Spinal cord (tissue), 10 donors: ENCODE measurements at places on chromosomes 6 and 20. TPM values are rescaled to one million over a fixed set of nuclear protein-coding genes. Genes with fewer than 3 reads are reported as not detected.

The REM1 gene
- polyA plus RNA-seq, result 0.67 TPM

The ALDH5A1 gene
- 50.7 TPM for polyA plus RNA-seq

The SLA2 gene
- polyA plus RNA-seq, result 0.27 TPM

The VSTM2L gene
- 246 TPM for polyA plus RNA-seq

The SEC63 gene
- polyA plus RNA-seq, result 79.5 TPM

The BHLHE23 gene
- not detected for polyA plus RNA-seq

The VWA7 gene
- 4.0 TPM for polyA plus RNA-seq

DNA sequence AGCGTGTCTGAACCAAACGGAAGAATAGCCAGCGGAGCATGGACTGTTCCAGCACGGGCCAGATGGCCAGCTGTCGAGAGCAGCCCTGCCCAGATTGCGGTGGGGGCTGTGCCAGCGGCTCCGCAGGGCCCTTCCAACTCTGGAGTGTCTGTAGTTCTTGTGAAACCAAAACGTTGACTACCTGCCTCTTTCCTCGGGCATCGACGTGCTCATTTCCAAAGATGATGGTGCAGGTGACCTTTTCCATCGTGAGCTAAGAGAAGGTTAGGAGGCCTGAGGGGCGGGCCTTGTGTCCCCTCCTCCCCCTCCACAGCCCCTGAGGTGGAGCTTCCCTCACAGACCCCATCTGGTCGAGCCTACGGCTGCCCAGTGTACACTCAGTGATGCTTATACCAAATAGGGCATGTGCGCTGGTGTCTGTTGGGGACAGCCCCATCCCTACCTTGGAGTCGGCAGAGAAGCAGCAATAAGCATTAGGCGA lies 12.9 kb upstream of the C20orf144 start:
- H3K27ac ChIP-seq, result no peak overlapping the region
- H3K27me3 ChIP-seq, result no peaks in the 10 kb centered on the region
- H3K4me1 ChIP-seq, result peaks cover 13% of the 10 kb centered on the region
- H3K4me3 ChIP-seq, result no peak overlapping the region
- peaks cover 36% of the 10 kb centered on the region for H3K36me3 ChIP-seq

- no peak overlapping the region for H3K4me3 ChIP-seq
- H3K27ac ChIP-seq, result no peak overlapping the region
- H3K27me3 ChIP-seq, result peaks cover 28% of the 10 kb centered on the region
These were observed 8.1 kb downstream of the SCRT2 start for GRCh38 chr20:667351-668034.

- DNase-seq, result no peak
- no peaks in the 10 kb centered on the region for H3K27me3 ChIP-seq
- no peak overlapping the region for H3K27ac ChIP-seq
- H3K4me3 ChIP-seq, result no peak overlapping the region
These were observed 355.5 kb upstream of the HTR1E start for GRCh38 chr6:86581833-86582232.

- no peak for DNase-seq
- H3K27me3 ChIP-seq, result no peaks in the 10 kb centered on the region
- peak overlapping the region; percentile 51 for H3K4me3 ChIP-seq
- H3K4me1 ChIP-seq, result peaks cover 72% of the 10 kb centered on the region
These were observed 1.3 kb upstream of the DDR1 start for GRCh38 chr6:30882759-30883684.

DNA sequence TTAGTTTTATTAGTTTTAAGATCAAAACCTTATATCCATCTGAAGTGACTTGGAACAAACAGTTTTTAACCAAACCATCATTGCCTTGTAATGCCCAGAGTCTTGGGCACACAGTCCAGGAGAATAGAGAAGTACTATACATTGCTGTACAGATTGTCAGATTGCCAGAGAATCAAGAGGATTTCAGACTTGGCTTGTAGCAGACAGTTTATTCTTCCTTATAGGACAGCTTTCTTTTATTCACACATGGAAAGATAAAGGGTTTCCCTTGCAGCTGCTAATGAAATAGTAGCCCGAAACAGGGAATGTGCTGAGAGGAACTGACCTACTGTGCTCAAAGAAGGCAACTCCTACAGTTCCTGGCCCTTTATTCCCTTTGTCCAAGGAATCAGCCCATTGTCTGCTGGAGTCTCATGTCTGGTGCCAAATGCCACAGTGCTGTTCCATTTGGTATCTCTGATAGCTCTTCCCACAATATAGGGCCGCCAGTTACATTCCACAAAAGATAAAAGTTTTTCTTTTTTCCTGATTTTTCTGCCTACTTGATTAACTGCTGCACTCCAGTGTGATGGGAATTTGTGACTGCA lies 30.6 kb downstream of the DCBLD1 start:
- H3K27me3 ChIP-seq, result no peaks in the 10 kb centered on the region
- H3K4me3 ChIP-seq, result no peak overlapping the region
- no peaks in the 10 kb centered on the region for H3K4me1 ChIP-seq
- DNase-seq, result no peak

DNA sequence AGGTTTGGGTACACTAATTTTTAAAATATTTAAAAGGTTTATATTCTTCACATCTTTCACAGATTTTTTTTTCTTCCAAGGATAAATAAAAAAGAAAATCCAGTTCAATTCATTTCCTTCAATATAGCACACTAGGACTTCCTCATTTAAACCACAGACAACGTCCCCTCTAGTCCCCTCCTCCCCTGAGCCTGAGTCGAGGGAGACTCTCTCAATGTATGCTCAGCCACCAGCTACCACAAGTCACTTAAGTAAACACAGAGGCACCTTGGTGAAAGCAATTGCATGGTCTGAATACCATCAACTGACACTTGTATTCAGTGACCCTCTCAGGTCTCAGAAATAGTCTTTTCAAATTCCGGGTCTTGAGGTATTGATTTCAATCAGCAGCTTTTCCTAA lies 88.6 kb downstream of the SIM1 start:
- H3K4me1 ChIP-seq, result no peaks in the 10 kb centered on the region
- no peak for DNase-seq
- no peak overlapping the region for H3K27ac ChIP-seq
- no peaks in the 10 kb centered on the region for H3K36me3 ChIP-seq
- H3K4me3 ChIP-seq, result no peak overlapping the region
- H3K27me3 ChIP-seq, result peaks cover 3% of the 10 kb centered on the region

DNA sequence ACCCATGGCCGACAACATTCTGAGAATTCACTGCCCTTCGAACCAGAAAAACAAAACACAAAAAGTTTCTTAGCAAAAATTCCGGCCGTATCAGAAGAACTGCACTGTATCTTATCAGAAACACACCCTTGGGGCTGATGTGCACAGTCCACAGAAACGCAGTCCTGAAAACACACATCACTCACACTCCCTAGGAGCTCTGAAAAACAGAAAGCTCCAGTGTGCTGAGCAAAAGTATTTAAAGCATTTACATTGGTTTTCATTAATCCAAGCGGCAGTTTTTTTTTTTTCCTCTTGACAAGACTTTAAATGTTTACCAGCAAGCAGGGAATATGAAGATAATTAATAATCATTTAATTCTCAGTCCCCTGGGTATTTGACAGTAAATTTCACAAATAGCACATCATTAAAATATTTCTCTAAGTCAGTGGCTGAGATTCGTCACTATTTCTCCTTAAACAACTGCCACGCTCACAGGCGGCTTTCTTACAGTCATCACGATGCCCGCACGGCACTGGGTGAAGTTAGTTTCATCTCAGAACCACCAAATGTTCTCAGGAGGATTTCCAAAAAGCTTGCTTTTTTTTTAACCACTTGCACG lies 13.3 kb downstream of the NFATC2 start:
- H3K4me3 ChIP-seq, result no peak overlapping the region
- peaks cover 28% of the 10 kb centered on the region for H3K4me1 ChIP-seq
- DNase-seq, result no peak
- H3K27ac ChIP-seq, result peak overlapping the region; percentile 67
- no peaks in the 10 kb centered on the region for H3K36me3 ChIP-seq

DNA sequence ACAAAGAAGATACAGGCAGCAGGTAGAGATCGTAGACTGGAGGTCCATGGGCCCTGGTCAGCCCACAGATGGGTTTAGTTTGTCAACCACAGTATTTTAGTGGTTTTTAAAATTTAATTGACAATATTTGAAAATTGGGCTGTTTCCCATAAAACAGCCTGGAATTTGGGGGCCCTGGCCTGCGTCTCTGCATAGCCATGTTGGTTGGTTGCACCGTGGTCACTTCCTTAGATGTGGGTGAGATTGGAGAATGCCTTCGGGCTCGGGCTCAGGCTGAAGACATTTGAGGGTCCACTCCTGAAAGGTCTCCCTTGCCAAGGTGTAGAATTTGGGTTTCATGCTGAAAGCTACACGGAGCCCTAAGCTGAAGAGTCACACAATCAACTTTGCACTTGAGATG lies 7.7 kb downstream of the DUSP22 start:
- H3K4me3 ChIP-seq, result no peak overlapping the region
- H3K27me3 ChIP-seq, result no peaks in the 10 kb centered on the region
- DNase-seq, result no peak
- H3K27ac ChIP-seq, result no peak overlapping the region
- peaks cover 4% of the 10 kb centered on the region for H3K36me3 ChIP-seq

- H3K27ac ChIP-seq, result no peak overlapping the region
- H3K36me3 ChIP-seq, result no peaks in the 10 kb centered on the region
- no peak for DNase-seq
- H3K27me3 ChIP-seq, result no peaks in the 10 kb centered on the region
- H3K4me3 ChIP-seq, result no peak overlapping the region
- peaks cover 11% of the 10 kb centered on the region for H3K4me1 ChIP-seq
These were observed 23.8 kb upstream of the TUBB2A start for GRCh38 chr6:3181105-3181504.

DNA sequence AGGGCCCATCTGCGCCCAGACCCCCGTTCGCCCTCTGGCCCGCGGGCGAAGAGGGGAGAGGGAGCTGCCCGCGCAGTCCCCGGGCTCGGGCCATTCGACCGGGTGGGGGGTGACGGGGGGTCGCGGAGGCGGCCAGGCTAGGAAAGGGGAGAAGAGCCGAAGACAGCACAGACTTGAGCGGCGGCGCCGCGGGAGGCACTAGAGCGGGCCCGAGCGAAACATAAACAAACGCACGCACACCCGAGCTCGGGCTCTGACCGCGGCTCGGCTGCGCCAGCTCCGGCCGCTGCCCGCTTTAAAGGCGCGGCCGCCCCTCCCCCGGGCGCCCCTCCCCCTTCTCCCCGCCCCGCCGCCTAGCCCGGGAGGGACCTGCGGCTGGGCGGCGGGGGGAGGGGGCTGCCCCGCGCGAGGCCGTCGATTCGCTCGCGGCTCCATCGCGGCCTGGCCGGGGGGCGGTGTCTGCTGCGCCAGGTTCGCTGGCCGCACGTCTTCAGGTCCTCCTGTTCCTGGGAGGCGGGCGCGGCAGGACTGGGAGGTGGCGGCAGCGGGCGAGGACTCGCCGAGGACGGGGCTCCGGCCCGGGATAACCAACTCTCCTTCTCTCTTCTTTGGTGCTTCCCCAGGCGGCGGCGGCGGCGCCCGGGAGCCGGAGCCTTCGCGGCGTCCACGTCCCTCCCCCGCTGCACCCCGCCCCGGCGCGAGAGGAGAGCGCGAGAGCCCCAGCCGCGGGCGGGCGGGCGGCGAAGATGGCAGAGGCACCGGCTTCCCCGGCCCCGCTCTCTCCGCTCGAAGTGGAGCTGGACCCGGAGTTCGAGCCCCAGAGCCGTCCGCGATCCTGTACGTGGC lies at the start of gene FOXO3:
FOXO3 (plus strand) TSS at position 455 of the 846 bp plus-strand sequence; CDS start at position 747, 292 bp downstream.
- peak within 1 kb of the TSS; percentile 97 for H3K27ac ChIP-seq
- H3K4me1 ChIP-seq, result peaks cover 24% of the 10 kb centered on the region
- peak within 1 kb of the TSS; percentile 94 for H3K4me3 ChIP-seq
- peaks cover 8% of the 10 kb centered on the region for H3K36me3 ChIP-seq
- no peaks in the 10 kb centered on the region for H3K27me3 ChIP-seq

GRCh38 chr6:151044465-151045441 lies 179.3 kb downstream of the MTHFD1L start:
- peak; percentile 74 for DNase-seq
- H3K4me1 ChIP-seq, result peaks cover 24% of the 10 kb centered on the region
- H3K36me3 ChIP-seq, result no peaks in the 10 kb centered on the region
- H3K4me3 ChIP-seq, result peak overlapping the region; percentile 19
- H3K27me3 ChIP-seq, result no peaks in the 10 kb centered on the region

DNA sequence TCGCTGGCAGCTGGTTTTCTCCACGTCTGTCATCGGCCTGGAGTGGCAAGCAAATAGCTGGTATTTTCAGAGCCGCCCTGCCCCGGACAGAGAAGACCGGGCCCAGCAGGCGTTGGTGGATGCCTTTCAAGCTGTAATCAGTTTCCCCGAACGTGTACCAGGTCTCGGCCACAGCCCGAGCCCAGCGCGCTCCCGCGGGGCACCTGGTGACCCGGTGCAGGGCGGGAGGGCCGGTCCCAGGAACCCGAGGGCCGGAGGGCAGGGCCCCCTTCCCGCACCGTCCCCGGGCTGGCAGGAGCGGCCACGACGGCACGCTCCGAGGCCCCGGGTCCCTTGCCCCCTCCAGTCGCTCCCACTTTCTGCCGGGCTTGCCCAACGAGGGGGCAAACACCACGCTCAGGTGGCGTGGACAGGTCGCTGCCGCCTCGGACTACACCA lies 348 bp upstream of the PYGB start:
- peak overlapping the region; percentile 62 for H3K27ac ChIP-seq
- H3K4me1 ChIP-seq, result peaks cover 20% of the 10 kb centered on the region
- no peak for DNase-seq
- H3K4me3 ChIP-seq, result peak overlapping the region; percentile 47
- H3K36me3 ChIP-seq, result no peaks in the 10 kb centered on the region
- no peaks in the 10 kb centered on the region for H3K27me3 ChIP-seq

GRCh38 chr6:155062866-155063341 lies 67.8 kb downstream of the TIAM2 start:
- H3K4me1 ChIP-seq, result peaks cover 4% of the 10 kb centered on the region
- no peaks in the 10 kb centered on the region for H3K36me3 ChIP-seq
- no peak overlapping the region for H3K27ac ChIP-seq
- no peak for DNase-seq

DNA sequence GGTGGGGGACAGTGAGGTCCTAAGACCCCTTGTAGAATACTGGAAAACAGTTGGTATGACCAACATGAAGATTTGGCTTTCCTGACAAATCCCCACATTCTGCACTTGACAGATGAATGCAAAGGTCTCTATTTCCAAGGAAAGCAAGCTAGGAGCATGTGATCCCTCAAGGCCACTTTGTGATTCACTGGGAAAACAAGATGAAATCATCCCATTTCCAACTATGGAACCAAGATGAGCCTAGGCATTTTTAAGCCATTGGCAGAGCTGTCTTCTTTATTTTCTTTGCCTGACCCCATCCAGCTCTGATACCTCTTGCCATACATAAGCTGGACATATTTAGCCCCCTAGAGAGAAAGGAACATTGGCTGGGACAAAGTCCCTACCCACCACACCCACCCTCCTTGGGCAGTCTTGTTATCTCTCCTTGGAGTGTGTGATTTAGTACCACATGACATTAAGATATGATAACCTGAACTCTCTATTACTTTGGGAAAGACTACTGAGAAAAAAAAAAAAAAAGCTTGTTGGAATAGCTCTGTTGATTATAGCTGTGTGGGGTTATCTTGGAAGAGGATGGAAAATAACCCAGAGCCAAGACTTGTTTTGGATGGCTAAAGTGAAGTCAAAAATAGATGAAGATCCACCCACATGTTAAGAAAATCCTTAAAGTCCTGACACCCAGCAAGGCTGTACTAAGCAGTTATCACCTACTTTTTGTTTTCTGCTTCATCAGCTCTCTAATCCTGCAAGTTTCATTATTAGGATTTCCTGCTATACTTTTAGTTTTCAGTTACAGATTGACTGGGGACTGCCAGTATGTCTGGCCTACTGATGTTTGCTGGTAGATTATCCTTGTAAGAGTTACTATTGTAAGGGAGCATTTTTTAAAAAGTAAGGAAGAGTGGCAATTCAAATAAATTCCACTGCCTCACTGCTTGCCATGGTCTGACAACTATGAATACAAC lies 90.1 kb upstream of the PREP start:
- no peak overlapping the region for H3K4me3 ChIP-seq
- DNase-seq, result no peak
- no peaks in the 10 kb centered on the region for H3K27me3 ChIP-seq
- no peak overlapping the region for H3K27ac ChIP-seq

- no peaks in the 10 kb centered on the region for H3K4me1 ChIP-seq
- no peak overlapping the region for H3K4me3 ChIP-seq
- no peak overlapping the region for H3K27ac ChIP-seq
These were observed 529.2 kb downstream of the HAO1 start for GRCh38 chr20:7411075-7411474.
